ENCODE measurements at places on chromosomes 5 and 9.
A peak's percentile ranks its signal among the peaks of the same experiment; 100 is the strongest.

GRCh38 chr9:117706421-117707116 lies 2.4 kb downstream of the TLR4 start:
- DNase-seq: no peak

GRCh38 chr5:6302684-6303083 lies 75.7 kb downstream of the MED10 start:
- DNase-seq: no peak

DNA sequence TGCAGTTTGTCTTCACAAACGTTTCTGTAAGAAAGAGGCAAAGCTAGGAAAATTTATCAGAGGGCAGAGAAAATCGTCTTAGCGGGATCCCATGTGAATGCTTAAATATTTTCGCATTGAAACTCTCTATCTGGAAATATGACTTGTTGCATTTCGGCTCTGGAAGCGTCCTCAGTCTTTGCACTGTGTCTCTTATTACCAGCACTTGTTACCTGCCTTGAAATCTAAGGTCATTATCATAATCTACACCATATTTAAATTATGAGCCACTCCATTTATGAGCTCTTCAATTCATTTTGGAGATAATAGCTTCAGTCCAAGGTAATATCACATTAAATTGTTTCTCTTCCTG lies 1.4 kb downstream of the EGFLAM start:
- DNase-seq: no peak

- DNase-seq: no peak
Observed at GRCh38 chr5:113451797-113452196, 17.0 kb upstream of the TSSK1B start.

GRCh38 chr5:75277463-75277862 lies 40.8 kb upstream of the ANKRD31 start:
- DNase-seq: no peak

GRCh38 chr9:97740848-97741821 lies 44.0 kb upstream of the XPA start:
- DNase-seq: peak; percentile 8

DNA sequence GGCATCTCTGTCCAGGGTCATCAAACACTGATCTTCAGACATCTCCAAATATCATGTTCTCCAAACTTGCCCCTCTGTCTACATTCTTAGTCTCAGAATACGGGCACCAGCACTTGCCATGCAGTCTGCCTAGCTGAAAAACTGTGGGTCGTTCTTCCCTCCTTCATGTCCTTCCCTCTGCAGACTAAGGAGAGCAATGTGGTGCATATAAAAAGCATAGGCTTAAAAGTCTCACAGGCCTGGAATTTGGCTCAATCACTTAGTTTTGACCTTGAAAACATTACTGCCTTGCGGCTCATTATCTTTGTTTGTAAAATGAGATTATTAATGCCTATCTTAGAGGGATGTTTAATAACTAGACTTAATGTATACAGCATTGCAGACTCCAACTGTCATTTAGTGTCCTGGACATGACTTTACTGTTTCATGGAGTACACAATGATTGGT lies 362.8 kb downstream of the NPR3 start:
- no peak for DNase-seq

DNA sequence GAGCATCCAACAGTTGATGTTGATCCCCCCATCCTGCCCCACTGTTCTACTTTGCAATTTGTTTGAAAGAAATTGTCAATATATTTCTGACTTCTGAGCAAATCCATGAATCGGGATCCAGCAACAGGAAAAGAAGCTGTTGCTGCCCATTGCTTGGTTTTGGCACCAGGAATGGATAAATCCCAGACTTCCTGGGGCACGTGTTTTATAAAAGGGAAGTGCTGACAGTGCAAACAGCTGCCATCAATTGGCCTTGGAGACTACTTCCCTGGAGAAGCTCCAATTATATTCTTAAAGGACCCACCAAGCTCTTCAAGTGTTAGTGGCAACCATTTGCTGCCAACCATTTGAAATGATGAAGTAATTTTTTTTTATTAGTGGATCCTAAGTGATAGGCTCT lies 13.7 kb downstream of the STK32A start:
- no peak for DNase-seq

GRCh38 chr9:112831969-112832368 lies 58.7 kb downstream of the SLC46A2 start:
- no peak for DNase-seq

DNA sequence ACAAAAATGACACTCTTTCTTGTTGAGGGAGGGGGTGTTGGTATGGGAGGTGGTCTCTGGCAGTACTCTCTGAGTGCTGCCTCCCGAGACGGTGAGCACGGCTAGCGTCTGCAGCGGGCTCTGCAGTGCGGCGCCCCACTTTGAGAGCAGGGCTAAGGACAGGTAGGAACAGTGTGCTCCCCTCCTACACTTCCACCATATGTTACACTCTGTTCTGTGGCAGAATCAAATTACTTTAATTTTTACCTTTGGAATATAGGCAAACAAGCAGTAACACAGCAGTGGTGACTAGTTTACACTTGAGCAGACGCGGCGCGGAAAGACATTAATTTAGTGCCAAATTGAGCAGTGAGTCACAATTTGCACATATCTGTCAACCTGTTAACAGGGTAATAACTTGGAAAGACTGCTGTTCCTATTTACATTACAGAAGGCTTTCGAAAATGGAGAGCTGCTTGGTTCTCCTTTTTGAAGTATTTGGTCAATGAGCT lies 136.3 kb downstream of the MED27 start:
- DNase-seq: no peak

DNA sequence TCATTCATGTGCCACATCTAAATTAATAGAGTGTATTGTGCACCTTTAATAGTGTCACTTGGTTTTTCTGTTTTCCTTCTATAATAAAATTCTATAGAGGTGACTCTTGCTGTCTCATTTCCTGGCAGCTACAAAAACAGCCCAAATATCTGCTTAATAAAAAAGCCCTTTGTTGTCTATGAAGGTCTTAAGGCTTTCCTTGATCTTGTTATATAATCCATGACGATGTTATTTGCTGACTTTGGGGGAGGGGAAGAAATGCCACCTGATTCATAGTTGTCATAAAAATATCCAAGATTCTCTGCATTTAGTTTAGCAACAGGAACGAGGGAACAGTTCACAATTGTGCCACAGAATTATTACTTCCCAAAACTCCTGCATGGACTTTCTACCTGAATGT lies 31.3 kb downstream of the CPEB4 start:
- DNase-seq: no peak

DNA sequence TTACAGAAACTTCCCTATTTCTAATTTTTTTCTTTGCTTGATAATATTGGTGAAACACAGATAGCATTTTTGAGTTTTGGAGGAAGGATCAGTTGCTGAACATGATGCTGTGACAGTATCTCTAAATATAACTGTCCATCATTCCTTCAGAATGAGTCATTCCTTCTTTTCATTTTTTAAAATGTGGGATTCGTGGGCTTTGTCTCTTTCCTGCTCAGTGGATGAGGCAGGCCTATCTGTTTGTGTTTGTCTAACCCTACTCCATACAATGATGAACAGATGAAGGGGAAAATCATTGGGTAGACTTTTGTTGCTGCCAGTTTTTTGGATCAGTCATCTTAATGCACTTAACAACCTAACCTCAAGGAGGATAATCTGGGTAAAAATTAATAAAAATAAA lies 15.7 kb upstream of the OR13C8 start:
- no peak for DNase-seq

GRCh38 chr9:26983340-26983739 lies 22.1 kb downstream of the LRRC19 start:
- no peak for DNase-seq

- DNase-seq: no peak
Observed at GRCh38 chr5:45335346-45335745, 360.8 kb downstream of the HCN1 start.

DNA sequence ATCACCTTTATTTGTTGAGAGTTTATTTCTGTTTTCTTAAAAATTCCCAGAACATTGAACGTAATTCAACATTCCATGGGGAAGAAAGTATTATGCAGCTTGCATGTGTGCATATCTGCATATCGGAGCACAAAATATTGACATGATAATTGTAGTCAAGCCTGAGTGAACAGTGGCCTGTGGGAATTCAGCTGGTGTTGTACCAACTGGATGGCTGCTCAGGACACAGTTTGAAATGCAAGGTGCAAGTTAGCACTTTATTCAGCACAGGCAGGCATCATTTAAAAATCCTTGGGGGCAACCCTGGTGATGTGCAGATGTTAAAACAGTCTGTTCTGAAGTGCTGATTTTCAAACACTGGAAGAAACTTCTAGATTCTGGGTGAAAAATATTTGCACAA lies 82.4 kb downstream of the CNTLN start:
- no peak for DNase-seq

- DNase-seq: no peak
Observed at GRCh38 chr9:134372581-134373267, 46.5 kb downstream of the RXRA start.

- no peak for DNase-seq
Observed at GRCh38 chr5:165457859-165458481, 1952.6 kb downstream of the MAT2B start.

- DNase-seq: no peak
Observed at GRCh38 chr5:2946315-2946714, 194.8 kb upstream of the IRX2 start.

DNA sequence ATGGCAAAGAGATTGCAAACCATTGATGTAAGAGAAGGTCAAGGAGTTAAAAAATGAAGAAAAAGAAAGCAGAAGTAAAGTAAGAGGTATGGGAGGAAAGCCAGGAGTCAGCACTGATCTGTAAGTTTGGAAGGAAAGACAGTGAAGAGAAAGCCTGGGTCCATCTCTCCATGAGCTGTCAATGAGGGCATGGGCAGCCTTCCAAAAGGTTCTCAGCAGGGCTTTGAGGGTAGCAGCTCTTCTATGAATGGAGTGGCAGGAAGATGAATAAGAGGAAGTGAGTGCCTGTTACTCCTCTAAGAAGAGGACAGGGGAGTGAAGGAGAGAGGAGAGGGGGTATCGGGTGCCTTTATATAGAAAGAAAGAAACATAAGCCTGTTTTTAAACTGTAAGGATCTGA lies 97.1 kb downstream of the ADCY2 start:
- no peak for DNase-seq

- no peak for DNase-seq
Observed at GRCh38 chr9:85971731-85972130, 30.8 kb downstream of the NAA35 start.

DNA sequence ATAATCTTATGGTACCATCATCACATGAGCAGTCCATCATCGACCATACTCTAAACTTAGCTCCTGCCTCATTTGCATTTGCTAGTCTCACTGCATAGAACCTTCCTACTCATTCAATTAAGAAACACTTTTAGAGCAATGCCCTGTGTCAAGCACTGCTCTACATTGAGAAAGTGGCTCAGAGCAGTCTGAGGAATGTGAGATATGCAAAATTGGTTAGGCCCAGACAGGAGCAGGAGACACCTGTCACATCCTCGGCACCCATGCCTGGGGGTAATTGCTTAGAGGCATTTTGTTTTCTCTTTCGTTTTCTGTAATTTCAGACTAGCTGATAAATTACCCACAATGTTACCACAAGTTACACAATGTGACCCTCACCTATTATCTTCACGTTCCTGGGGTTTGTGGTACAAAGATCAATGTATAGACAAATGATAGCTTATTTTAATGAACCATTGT lies 4.9 kb upstream of the RARS1 start:
- no peak for DNase-seq

- DNase-seq: no peak
Observed at GRCh38 chr5:157739388-157740228, 3.9 kb upstream of the LSM11 start.

GRCh38 chr5:10604975-10605374 lies 41.1 kb downstream of the ANKRD33B start:
- no peak for DNase-seq

DNA sequence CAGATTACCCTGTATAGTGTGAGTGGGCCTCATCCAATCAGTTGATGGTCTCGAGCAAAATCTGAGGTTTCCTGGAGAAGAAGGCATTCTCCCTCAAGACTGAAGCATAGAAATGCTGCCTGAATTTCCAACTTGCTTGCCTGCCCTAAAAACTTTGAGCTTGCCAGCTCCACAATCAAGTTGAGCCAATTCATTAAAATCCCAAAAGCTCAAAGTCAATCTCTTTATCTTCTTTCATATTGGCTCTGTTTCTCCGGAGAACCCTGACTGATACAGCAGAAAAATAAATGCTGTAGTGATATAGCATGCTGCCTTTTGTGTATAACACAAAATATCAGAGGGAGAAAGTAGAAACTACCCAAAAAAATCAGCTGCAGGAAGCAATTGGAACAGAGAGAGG lies 72.5 kb upstream of the NMUR2 start:
- no peak for DNase-seq

- no peak for DNase-seq
Observed at GRCh38 chr9:5846501-5846921, 13.6 kb upstream of the ERMP1 start.

DNA sequence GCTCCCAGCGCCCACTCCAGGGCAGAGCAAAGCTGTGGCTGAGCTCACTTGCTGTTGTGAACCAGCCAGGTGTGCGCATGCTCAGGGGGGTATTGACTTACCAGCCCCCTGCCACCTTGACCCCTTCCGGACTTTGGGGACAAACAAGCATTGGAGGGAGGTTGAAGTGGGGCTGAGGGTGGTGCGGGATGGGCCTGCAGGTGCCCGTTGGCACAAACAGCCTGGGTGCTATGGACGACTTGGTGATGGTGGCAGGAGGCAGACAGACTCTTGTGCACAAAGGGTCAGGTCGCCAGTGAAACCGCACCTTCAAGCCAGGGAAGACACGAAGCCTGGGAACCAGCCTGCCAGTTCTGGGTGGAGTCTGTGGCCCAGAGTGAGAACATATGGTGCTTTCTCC lies 858.5 kb upstream of the PTPRD start:
- no peak for DNase-seq

- no peak for DNase-seq
Observed at GRCh38 chr9:128250839-128251731, 24.7 kb downstream of the GOLGA2 start.

- no peak for DNase-seq
Observed at GRCh38 chr9:134366223-134367031, 40.2 kb downstream of the RXRA start.

- no peak for DNase-seq
Observed at GRCh38 chr5:97338729-97339128, 155.7 kb upstream of the RIOK2 start.

GRCh38 chr5:56829137-56829908 lies 14.0 kb downstream of the MAP3K1 start:
- peak; percentile 40 for DNase-seq

- no peak for DNase-seq
Observed at GRCh38 chr9:136656795-136657611, 5.7 kb upstream of the EGFL7 start.

DNA sequence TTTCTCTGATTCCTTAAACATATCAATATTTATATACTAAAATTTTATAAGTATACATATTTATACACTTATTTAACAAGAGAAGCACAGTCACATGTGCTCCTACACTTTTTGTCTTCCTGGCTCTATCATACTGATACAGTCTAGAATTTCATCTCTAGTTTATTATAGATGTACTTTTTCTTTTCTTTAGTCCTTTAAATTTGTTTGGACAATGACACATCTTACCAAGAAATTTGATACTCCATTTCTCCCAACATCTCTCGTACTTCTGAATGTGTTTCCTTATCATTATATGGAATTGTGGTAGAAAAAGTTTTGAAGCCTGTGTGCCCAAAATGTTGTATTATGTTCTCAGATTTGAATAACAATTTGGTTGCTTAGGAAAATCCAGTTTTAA lies 104.6 kb downstream of the DMRT2 start:
- DNase-seq: no peak

GRCh38 chr9:111853450-111853827 lies 43.2 kb upstream of the UGCG start:
- DNase-seq: no peak
